Astrocyte (in vitro differentiated cells and primary cell): ENCODE measurements at places on chromosomes 6 and 20. TPM values are rescaled to one million over a fixed set of nuclear protein-coding genes. Genes with fewer than 3 reads are reported as not detected.

Gene TUBE1
- total RNA-seq: 17.7 and 19.9 TPM in 2 replicates

Gene EEF1A1
- 7,239 and 8,216 TPM in 2 replicates for total RNA-seq

Gene PGC
- not detected in 2 replicates for total RNA-seq

Gene NUP153
- 44.8 and 51.6 TPM in 2 replicates for total RNA-seq

Gene HDGFL1
- not detected in 2 replicates for total RNA-seq

Gene CAGE1
- total RNA-seq: 0.10 and 0.30 TPM in 2 replicates

Gene RHAG
- not detected in 2 replicates for total RNA-seq

Gene ESR1
- total RNA-seq: 0.05 TPM in 2 replicates

Gene TMEM200A
- total RNA-seq: 14.9 and 17.3 TPM in 2 replicates

Gene FAM83C
- total RNA-seq: not detected in 2 replicates

Gene CGAS
- total RNA-seq: 0.16 and 0.34 TPM in 2 replicates

Gene RSPH9
- 0.30 and 0.55 TPM in 2 replicates for total RNA-seq

Gene WFDC10B
- total RNA-seq: not detected in 2 replicates

Gene BFSP1
- total RNA-seq: 3.7 and 4.2 TPM in 2 replicates

Gene C20orf202
- not detected in 2 replicates for total RNA-seq

Gene KIAA1755
- 0.77 and 1.1 TPM in 2 replicates for total RNA-seq

Gene CPXM1
- 10.6 and 10.9 TPM in 2 replicates for total RNA-seq

Gene PRR18
- total RNA-seq: 0.14 TPM in 1 of 2 replicates, not detected in the other

Gene PRRT1
- 0.45 and 0.67 TPM in 2 replicates for total RNA-seq

Gene SCGN
- not detected in 2 replicates for total RNA-seq

Gene WTAP
- 84.7 and 93.8 TPM in 2 replicates for total RNA-seq

Gene CLIC5
- total RNA-seq: 0.14 and 0.32 TPM in 2 replicates

Gene CFAP206
- total RNA-seq: 0.60 and 0.79 TPM in 2 replicates

Gene HEY2
- 1.0 and 2.4 TPM in 2 replicates for total RNA-seq

Gene TRIM31
- not detected in 2 replicates for total RNA-seq

Gene SLC25A27
- 4.3 and 4.4 TPM in 2 replicates for total RNA-seq

Gene TRIM40
- not detected in 2 replicates for total RNA-seq

Gene TRIM26
- total RNA-seq: 51.7 and 52.8 TPM in 2 replicates

Gene DUSP22
- 32.9 and 34.9 TPM in 2 replicates for total RNA-seq

Gene ARID1B
- total RNA-seq: 75.4 and 78.2 TPM in 2 replicates

Gene PNPLA1
- not detected in 2 replicates for total RNA-seq

Gene RPL10A
- total RNA-seq: 818 and 887 TPM in 2 replicates

Gene TRIM15
- total RNA-seq: not detected in 2 replicates

Gene HLA-DQA1
- total RNA-seq: not detected in 2 replicates

Gene MEP1A
- total RNA-seq: not detected in 2 replicates

Gene FITM2
- 6.3 and 7.4 TPM in 2 replicates for total RNA-seq

Gene NKX2-2
- total RNA-seq: not detected in 2 replicates

Gene NRSN1
- not detected in 2 replicates for total RNA-seq

Gene IDH3B
- total RNA-seq: 68.0 and 74.8 TPM in 2 replicates

Gene KCTD20
- total RNA-seq: 54.8 and 56.7 TPM in 2 replicates

Gene CLVS2
- not detected in 2 replicates for total RNA-seq

Gene DOK5
- total RNA-seq: 0.82 and 1.2 TPM in 2 replicates

Gene CST1
- not detected in 2 replicates for total RNA-seq

Gene TEAD3
- 73.3 and 75.5 TPM in 2 replicates for total RNA-seq

Gene ZNF311
- 1.2 and 1.7 TPM in 2 replicates for total RNA-seq

Gene PPIL6
- total RNA-seq: 1.6 and 1.7 TPM in 2 replicates

Gene OR12D3
- total RNA-seq: not detected in 2 replicates

Gene GLP1R
- not detected in 2 replicates for total RNA-seq

Gene BTN1A1
- total RNA-seq: not detected in 2 replicates

Gene CTAGE9
- total RNA-seq: not detected in 2 replicates

Gene PRKN
- 1.3 and 1.5 TPM in 2 replicates for total RNA-seq

Gene PAX1
- not detected in 2 replicates for total RNA-seq

Gene ZNF334
- 8.5 and 9.3 TPM in 2 replicates for total RNA-seq

Gene SMPDL3A
- total RNA-seq: 6.9 and 7.3 TPM in 2 replicates

Gene LRRN4
- 1.0 and 1.1 TPM in 2 replicates for total RNA-seq
